Mesenteric fat pad (tissue), 1 donor: ENCODE measurements at places on chromosomes 5 and 9. TPM values are rescaled to one million over a fixed set of nuclear protein-coding genes. Genes with fewer than 3 reads are reported as not detected.

The ARHGEF39 gene
- total RNA-seq: 0.58 TPM

GRCh38 chr9:28547527-28547926 is 974.2 kb upstream of the C9orf72 start:
- no peak for DNase-seq

DNA sequence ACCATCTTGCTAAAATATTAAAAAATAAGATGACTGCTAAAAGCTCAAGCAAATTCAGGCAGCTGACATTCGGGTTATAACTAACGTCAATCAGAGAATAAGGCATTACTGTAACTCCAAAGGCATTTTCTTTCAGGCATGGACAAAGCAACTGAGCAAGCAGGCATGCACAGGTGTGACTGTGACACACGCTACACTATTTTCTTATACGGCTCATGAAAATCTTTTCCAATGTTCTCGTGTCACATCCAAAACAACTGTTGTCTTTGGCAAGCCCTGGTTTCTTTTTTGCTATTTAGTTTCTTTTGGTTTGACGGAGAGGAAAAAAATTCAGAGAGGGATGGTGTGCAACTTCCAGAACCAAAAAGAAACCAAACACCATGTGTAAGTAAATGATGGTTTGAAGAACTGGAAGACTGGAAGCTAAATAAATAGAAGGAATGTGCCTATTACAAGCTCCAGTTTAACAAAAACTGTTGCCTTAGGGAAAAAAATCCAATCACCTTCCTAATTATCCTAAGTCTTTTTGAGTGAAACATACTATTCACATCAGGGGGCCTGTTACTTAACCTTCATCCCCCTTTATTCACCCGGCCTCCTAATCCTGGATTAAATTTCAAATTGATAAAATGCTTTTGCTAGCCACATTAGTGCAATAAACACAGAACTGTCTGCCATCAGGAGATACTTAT is 277.6 kb downstream of the PSAT1 start:
- DNase-seq: no peak

- DNase-seq: no peak
These were observed 202.5 kb downstream of the EFNA5 start for GRCh38 chr5:107468276-107468675.

DNA sequence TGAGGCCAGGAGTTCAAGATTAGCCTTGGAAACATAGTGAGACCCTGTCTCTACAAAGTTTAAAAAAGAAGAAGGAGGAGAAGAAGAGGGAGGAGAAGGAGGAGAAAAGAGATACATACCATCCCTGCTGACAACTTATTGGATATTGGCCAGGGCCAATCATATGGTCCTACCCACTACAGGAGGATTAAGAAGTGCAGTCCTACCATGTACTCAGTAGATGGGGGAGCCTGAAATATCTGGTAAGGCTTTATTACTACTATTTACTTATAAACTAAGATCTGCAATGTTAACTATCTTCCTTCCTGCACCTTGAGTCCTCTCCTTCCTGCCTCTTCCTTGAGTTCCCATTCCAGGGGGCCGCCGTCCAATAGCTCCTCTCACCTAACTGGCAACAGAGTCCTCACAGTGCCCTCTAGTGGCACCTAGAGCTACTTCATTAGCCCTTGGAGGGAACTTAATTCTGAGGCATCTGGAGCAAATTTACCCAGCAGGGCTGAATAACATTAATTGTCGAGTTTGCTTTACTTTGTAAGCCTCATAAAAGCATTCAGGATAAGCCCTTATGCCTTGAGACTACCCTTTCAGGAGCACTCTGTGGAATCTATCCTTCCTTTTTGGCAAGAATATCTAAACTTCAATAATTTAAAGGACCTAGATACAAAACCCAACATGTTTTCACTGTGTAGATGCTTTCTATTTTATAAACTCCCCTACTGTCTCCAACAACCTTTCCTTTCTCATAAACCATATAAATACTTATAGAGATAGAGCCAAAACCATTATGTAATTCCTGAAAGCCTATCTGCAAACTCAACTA is 39.1 kb upstream of the RANBP6 start:
- no peak for DNase-seq

DNA sequence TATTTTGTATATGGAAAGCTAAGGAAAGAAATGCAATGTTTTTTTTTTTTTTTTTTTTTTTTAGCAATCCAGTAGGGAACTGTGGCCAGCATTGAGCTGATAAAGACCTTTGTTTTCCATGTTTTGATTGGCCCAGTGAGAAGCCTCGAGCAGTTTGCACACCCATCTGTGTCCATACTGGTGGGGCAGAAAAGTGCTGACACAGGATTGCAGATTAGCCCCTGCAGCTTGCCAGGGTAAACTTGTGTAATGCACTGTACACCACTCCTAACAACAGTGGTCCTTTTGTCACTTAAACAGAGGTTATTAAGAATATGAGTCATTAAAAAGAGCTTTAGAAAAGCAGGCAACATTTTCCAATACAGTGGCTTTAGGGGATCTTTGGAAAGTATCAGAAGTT is 132.8 kb upstream of the CDKN2B start:
- no peak for DNase-seq

GRCh38 chr5:144779368-144779767 is 608.7 kb downstream of the KCTD16 start:
- no peak for DNase-seq
